ENCODE measurements at places on chromosomes 5 and 9. TPM values are rescaled to one million over a fixed set of nuclear protein-coding genes. Genes with fewer than 3 reads are reported as not detected.

Gene HTR1A
- total RNA-seq, result not detected

Gene ADCY2
- 2.2 TPM for total RNA-seq

Gene RGS7BP
- 10.7 TPM for total RNA-seq

Gene NR6A1
- total RNA-seq, result 3.5 TPM

GRCh38 chr5:140554454-140554853, 2.8 kb downstream of the SRA1 start:
- H3K36me3 ChIP-seq, result peaks cover 2% of the 10 kb centered on the region
- no peak overlapping the region for H3K4me3 ChIP-seq
- H3K27me3 ChIP-seq, result no peaks in the 10 kb centered on the region
- no peaks in the 10 kb centered on the region for H3K4me1 ChIP-seq

DNA sequence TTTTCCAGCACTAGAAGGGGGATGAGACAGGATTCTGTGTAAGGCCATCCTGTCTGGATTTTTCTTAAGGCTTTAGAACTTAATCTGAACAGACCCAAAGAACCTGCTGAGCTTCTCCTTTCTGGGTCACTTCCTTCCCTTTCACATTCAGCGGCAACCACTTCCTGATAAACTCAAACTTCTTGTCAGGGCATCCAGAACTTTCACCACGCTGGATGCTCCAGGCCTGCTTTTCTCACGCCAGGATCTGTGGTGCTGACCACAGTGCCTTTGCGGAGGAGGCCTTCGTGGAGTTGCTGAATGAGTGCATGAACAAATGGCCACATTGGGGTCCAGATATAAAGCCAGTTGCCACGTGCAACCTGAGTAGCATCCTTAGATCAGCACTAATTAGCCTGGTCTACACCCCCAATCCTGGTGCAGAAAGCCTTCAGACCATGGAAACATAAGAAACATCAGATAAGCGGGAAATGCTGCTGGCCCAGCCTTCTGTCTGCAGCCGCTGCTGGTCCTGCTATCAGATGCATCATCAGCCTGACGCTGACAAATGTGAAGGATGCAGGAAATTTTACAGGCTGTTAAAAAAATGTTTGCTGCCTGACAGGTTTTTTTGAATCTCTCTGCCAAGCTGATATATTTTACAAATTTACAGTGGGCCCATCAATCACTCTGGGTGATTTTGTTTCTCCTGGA, 75.3 kb upstream of the BARHL1 start:
- H3K4me1 ChIP-seq, result no peaks in the 10 kb centered on the region
- peak; percentile 22 for DNase-seq
- no peaks in the 10 kb centered on the region for H3K27me3 ChIP-seq
- H3K36me3 ChIP-seq, result no peaks in the 10 kb centered on the region

- no peak overlapping the region for H3K27ac ChIP-seq
- H3K36me3 ChIP-seq, result no peaks in the 10 kb centered on the region
- no peaks in the 10 kb centered on the region for H3K27me3 ChIP-seq
- no peak overlapping the region for H3K4me3 ChIP-seq
- no peak for DNase-seq
Observed at GRCh38 chr9:26234865-26235264, 556.6 kb upstream of the TUSC1 start.

DNA sequence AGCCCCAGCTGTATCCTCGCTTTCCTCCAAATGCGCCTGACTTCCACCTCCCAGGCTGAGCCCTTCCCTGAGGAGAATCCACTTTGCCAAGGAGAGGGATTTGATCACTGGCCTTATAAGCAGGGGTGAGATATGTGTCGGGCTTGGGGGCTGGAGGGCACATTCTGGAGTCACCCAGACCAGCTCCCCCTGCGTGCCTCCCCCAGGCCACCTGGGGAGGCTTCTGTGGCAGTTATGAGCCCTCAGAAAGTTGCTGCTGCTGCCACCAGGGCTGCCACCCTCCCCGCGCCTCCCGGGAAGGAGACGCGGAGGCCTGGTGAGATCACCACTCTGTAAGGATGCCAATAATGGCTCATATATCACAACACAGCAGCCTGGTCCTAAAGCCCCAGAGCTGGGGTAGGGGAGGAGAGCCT, 211.5 kb downstream of the PAPPA start:
- H3K27ac ChIP-seq, result no peak overlapping the region
- H3K27me3 ChIP-seq, result no peaks in the 10 kb centered on the region
- peaks cover 4% of the 10 kb centered on the region for H3K4me1 ChIP-seq
- peak; percentile 88 for DNase-seq

GRCh38 chr5:153613144-153613543, 122.7 kb downstream of the GRIA1 start:
- H3K4me3 ChIP-seq, result no peak overlapping the region
- no peaks in the 10 kb centered on the region for H3K36me3 ChIP-seq
- no peak for DNase-seq
- no peak overlapping the region for H3K27ac ChIP-seq

DNA sequence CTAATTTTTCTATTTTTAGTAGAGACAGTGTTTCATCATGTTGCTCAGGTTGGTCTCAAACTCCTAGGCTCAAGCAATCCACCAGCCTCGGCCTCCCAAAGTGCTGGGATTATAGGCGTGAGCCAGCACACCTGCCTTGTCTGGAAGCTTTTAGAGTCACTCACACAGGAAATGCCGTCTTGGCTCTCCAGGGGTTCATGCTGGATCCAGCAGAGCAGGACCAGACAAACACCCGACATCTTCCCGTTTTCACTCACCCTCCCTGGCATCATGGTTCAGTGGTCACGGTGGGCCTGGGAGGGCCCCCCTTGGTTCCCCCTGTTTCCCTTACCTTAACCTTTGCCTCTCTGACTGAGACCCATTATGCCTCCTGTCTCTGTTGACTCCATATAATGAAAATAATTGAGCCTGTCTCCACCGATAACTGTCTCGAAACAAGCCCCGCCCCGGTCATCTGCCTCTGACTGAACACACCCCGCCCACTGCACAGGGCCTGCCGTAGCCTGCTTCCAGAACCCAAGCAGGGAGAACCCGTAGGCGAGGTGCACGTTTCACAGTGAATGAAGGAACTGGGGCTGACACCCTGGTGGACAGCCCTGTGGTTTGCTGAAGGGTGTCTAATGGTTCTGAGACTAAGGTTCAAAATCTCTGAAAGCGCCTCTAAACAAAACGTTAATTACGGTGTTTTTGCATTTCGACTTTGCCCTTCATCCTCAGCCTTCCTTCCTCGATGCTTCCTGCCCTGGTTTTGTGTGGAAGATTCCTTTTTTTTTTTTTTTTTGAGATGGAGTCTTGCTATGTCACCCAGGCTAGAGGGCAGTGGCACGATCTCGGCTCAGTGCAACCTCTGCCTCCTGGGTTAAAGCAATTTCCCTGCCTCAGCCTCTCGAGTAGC, 39.7 kb upstream of the SPRY4 start:
- H3K36me3 ChIP-seq, result no peaks in the 10 kb centered on the region
- no peaks in the 10 kb centered on the region for H3K4me1 ChIP-seq
- peak overlapping the region; percentile 51 for H3K4me3 ChIP-seq
- peak; percentile 78 for DNase-seq
- peak overlapping the region; percentile 62 for H3K27ac ChIP-seq

- DNase-seq, result no peak
- H3K4me3 ChIP-seq, result no peak overlapping the region
- no peaks in the 10 kb centered on the region for H3K27me3 ChIP-seq
- H3K27ac ChIP-seq, result no peak overlapping the region
- no peaks in the 10 kb centered on the region for H3K4me1 ChIP-seq
- no peaks in the 10 kb centered on the region for H3K36me3 ChIP-seq
Observed at GRCh38 chr5:68894673-68895072, 199.1 kb upstream of the SLC30A5 start.

GRCh38 chr5:130021876-130022275, 117.6 kb downstream of the CHSY3 start:
- DNase-seq, result no peak
- no peaks in the 10 kb centered on the region for H3K4me1 ChIP-seq
- no peaks in the 10 kb centered on the region for H3K27me3 ChIP-seq
- H3K36me3 ChIP-seq, result no peaks in the 10 kb centered on the region
- H3K27ac ChIP-seq, result no peak overlapping the region

- H3K4me3 ChIP-seq, result no peak overlapping the region
- no peak for DNase-seq
- no peaks in the 10 kb centered on the region for H3K36me3 ChIP-seq
- no peaks in the 10 kb centered on the region for H3K4me1 ChIP-seq
Observed at GRCh38 chr5:140443-140829, 48.5 kb downstream of the PLEKHG4B start.

DNA sequence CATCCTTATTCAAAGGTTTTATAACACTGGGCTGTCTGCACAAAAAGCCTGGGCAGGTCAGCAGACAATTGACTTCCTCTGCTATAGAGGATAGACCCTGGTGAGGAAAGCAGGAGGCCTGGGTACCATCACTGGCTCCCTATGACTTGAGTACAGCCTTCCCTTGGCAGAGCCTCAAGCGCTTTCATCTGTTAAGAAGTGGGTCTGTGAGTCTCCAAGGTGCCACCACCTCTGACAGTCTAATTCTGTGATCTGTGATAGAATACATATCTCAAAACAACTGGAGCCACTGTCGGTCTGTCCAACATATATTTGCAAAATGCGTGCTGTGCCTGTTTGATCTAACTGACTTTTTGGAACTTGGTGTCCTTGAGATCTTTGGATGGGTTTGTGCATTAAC, 52.2 kb downstream of the C9orf152 start:
- H3K27ac ChIP-seq, result no peak overlapping the region
- no peaks in the 10 kb centered on the region for H3K36me3 ChIP-seq
- H3K4me3 ChIP-seq, result no peak overlapping the region

DNA sequence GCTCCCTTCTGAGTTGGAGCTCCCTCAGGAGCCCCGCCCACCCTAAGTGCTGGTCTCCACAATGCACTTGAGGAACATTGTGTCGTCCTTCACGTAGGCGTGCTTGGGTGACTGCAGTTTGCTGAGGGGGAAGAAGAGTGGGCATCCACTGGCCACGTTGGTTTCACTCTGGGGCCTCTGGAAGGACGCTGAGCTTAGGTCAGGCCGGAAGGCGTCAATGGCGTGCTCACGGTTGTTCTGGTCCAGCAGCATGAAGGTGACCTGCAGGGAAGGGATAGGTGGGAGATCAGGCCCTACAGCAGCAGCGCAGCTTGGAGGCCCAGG, 21.7 kb downstream of the TRAF1 start:
- no peak overlapping the region for H3K27ac ChIP-seq
- H3K27me3 ChIP-seq, result no peaks in the 10 kb centered on the region
- no peaks in the 10 kb centered on the region for H3K4me1 ChIP-seq

- H3K4me1 ChIP-seq, result no peaks in the 10 kb centered on the region
- no peak overlapping the region for H3K4me3 ChIP-seq
- DNase-seq, result no peak
Observed at GRCh38 chr9:107739601-107740082, 250.1 kb upstream of the KLF4 start.

DNA sequence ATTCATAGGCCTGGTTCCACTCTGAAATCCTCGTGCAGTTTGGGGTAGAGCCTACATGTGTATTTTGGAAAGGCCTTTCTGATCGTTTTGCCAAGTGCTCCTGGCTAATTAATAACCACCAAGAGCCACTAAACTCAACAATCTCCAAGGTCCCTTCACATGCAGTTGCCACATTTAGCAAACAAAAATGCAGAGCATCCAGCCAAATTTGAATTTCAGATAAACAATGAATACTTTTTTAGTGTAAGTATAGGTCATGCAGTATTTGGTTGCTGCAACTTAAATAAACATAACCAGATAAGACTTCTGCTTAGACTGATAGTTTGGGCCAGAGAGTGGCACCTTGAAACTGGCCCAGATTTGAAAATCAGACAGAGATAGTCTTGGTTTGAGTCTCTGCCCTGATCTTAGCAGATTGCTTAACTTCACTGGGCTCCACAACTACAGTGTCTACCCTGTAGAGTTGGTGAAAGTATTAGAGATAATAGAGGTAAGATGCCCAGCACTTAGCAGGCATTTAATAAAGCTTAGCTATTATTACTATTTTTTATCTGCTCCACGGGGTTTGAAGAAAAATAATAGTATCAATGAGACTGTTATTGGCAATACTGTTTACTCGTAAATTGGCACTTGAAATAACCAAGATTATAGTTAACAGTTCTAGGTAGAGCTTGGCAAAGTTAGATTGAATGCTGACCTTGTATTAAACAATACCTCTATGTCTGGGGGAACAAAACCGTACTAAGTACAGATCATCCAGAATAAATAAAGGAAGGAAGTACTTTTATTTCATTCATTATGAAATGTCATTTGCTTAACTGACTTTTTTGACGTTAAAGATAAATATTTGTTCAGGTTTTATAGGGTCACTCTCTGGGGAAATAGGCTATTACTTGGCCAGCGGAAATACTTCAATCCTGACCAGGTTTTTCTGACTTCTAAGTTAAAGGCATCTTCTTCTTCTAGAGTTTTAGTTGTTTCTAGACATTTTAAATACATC, 274.8 kb downstream of the DOCK8 start:
- no peaks in the 10 kb centered on the region for H3K36me3 ChIP-seq
- H3K27ac ChIP-seq, result peak overlapping the region; percentile 23

DNA sequence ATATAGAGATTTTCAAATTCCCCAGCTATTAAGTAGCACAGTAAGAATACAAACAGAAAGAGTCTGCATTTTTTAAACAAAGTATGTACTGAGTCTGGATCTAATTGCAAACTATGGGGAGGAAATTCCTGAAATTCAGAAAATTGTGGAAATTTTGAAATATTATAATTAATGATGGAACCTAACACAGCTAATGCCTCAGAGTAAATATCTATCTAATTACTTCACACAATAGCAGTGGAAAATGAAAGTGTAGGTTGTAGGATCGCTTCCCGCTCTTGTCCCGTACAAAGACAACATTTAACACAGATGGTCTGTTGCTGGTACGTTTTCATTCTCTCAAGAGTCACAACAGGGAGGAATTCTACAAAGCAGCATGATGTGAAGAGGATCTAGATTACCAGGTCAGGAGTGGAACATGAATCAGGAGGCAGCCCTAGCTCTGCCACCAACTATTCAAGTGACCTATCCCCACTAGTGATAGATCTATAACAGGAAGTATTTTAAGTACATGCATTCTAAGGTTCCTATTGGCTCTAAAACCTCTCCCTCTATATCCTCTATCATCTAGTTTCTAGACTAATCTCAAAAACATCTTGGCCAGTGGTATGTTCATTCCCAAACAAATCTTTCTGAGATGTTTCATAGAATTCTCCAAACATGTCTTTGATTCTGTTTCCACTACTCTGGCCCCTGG, 58.9 kb upstream of the GRAMD2B start:
- no peak overlapping the region for H3K4me3 ChIP-seq
- no peaks in the 10 kb centered on the region for H3K36me3 ChIP-seq
- no peaks in the 10 kb centered on the region for H3K27me3 ChIP-seq
- no peak for DNase-seq

GRCh38 chr5:8417316-8418048, 548.5 kb downstream of the MTRR start:
- H3K4me3 ChIP-seq, result no peak overlapping the region
- no peak overlapping the region for H3K27ac ChIP-seq
- DNase-seq, result no peak
- H3K27me3 ChIP-seq, result no peaks in the 10 kb centered on the region
- no peaks in the 10 kb centered on the region for H3K4me1 ChIP-seq

- H3K27ac ChIP-seq, result no peak overlapping the region
- no peaks in the 10 kb centered on the region for H3K27me3 ChIP-seq
Observed at GRCh38 chr5:135063511-135064234, 29.6 kb upstream of the PITX1 start.

Measured in kidney (tissue), 22 donors.